Occipital lobe (tissue), 3 donors: ENCODE measurements at places on chromosomes 1 and 21. TPM values are rescaled to one million over a fixed set of nuclear protein-coding genes. Genes with fewer than 3 reads are reported as not detected.
A peak's percentile ranks its signal among the peaks of the same experiment; 100 is the strongest.

The AVPR1B gene
- total RNA-seq, result not detected

The FASLG gene
- total RNA-seq, result not detected

The LCE2B gene
- not detected for total RNA-seq

The CASQ1 gene
- total RNA-seq, result 3.4 TPM

The GUCA2B gene
- total RNA-seq, result not detected

The C8B gene
- not detected for total RNA-seq

The RFX5 gene
- total RNA-seq, result 25.0 TPM

GRCh38 chr1:61612602-61613001, 112.3 kb downstream of the TM2D1 start:
- DNase-seq, result no peak

DNA sequence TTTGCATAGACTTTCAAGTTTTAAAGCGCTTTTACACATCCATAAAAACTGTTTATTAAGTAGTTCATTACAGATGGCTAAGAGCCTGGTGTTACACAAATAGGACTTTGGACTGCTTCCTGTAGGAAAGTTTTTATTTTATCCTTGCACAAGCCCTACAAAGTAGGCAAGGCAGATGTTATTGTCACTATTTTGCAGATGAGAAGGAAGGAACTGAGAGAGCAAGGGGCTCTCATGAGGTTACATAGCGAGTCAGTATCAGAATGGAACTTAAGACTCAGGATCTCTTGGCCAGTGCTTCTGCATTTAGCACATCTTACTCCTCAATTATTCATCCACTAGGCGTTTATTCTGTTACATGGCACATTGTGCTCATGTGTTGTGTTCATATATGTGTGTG, 2.6 kb upstream of the MAPKAPK2 start:
- DNase-seq, result no peak

- no peak for DNase-seq
These were observed 11.8 kb downstream of the CD101 start for GRCh38 chr1:117013309-117013858.

- no peak for DNase-seq
These were observed 78.8 kb upstream of the ATP5PO start for GRCh38 chr21:33994373-33994772.

DNA sequence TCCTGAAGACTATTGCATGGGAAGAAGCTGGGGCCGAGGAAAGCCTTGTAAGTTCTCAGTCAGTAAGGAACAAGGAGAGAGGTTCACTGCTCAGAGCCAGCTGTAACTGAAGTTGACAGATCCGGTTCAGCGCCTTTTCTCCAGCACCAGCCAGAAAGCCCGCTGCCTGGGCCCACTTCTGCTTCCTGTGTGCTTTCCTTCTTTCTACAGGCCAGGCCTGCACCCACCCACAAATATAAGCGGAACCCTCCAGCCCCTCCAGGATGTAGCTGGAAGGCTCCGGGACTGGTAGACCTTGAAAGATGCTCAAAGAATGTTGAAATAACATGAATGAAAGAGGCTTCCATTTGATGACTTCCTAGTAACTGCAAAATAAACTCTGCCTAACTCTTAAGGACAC, 38.8 kb downstream of the PARP1 start:
- DNase-seq, result no peak

DNA sequence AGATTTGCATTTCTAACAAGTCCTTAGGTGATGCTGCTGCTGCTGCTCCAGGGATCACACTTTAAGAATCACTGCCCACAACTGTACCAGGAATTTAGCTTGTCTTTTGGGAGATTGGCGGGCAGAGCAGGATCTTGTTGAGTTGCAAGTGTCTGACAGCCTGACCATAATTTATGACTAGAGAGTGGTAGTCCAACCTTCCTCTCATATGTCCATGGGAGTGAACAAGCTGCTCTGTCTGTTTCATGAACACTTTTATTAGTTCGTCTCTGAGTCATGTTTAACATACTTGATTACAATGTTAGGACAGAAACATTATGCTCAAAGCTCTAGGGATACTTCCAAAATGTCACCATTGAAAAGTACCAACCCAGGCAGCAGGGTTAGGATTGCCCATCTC, 169.6 kb downstream of the TGFB2 start:
- no peak for DNase-seq

DNA sequence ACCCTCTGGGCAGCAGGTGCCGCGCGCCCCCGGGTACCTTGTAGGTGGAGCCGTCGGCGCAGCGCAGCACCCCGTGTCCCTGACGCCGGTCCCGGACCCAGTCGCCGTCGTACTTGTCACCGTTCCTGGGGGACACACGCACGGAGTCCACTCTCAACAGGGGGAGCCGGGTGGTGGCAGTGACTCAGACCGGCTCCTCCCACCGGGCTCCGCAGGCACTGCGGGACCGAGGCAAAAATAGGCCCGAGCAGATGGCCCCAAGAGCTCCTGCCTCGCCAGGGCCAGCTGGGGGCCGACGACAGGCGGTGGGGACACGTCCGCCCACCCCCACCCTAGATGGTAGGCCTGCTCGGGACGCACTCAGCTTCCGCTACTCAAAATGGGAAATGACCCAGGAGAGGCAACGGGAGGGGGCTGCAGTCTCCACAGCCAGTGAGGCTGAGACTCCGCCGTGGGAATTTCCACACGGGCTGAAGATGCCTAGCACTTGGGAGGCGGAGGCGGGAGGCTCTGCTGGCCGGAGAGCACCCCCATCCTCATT, 6.3 kb downstream of the MORN1 start:
- peak; percentile 68 for DNase-seq

DNA sequence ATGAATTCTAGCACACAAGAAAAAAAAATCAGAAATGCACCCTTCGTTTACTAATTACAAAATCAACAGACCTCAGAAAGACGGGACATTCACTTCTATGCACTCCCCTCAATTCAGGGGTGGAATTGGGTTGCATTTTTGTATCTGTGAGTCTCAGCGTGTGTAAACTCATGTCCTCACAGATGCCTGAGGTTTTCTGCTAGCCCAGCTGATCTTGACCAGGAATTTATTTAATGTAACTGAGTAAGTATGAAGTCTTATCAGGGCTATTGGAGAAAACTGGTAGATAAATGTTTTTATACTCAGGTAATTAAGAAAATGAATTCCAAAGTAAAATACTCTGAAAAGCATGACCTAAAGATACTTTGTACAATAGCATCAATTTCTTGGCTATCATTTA, 167.7 kb downstream of the RUNX1 start:
- DNase-seq, result no peak

DNA sequence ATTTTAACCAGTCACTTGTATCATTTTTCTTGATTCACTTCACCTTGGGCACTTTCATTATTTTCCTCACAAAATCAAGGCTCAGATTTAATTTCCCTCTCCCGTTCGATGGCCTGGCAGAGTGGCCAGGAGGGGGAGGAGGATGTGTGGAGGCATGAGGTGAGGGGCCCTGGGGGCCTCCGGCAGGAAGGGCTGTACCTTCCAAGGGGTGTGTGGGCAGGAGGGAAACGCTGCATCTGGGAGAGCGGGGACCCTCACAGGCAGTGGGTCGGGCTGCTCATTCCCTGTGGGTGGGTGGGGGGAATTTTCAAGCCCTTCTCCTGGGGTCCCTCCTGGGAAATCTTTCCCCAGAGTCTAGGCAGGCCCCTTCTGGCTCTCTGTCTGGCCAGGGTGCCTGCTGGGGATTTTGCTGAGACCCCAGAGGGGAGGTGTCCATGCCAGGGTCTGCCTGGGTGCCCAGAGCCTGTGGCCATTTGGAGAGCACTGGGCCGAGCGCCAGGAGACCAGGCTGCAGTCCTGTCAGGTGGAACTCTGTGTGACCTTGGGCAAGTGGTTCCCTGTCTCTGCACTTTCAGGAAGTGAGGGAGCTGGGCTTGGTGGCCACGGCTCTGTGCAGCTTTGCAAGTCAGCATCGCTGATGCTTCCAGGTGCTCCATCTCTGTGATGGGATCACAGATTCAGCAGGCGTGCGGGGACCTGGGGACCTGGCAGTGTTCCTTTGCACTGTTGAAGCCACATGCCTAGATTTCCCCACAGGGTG, 81.9 kb upstream of the C1orf174 start:
- no peak for DNase-seq

- DNase-seq, result no peak
These were observed 13.9 kb downstream of the ARHGEF19 start for GRCh38 chr1:16198444-16199156.

DNA sequence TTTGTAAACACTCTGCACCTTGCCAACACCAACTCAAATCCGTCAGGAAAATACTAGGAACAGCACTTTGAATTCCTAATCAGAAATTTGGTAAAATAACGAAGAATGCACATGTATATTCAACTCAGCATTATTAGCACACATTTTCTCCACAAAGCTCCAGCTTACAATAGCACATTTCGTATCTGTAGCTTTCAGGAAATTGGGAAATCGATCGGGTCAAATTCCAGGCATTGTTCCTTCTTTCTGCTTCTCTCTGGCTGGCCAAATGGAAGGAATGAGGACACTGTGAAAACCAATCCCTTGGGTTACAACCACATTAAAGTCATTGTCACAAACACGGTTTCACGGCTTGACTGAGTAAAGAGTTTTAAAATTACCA, 58.6 kb downstream of the NPHP4 start:
- DNase-seq, result no peak

- no peak for DNase-seq
These were observed 4.0 kb upstream of the KCNA10 start for GRCh38 chr1:110523011-110523410.

DNA sequence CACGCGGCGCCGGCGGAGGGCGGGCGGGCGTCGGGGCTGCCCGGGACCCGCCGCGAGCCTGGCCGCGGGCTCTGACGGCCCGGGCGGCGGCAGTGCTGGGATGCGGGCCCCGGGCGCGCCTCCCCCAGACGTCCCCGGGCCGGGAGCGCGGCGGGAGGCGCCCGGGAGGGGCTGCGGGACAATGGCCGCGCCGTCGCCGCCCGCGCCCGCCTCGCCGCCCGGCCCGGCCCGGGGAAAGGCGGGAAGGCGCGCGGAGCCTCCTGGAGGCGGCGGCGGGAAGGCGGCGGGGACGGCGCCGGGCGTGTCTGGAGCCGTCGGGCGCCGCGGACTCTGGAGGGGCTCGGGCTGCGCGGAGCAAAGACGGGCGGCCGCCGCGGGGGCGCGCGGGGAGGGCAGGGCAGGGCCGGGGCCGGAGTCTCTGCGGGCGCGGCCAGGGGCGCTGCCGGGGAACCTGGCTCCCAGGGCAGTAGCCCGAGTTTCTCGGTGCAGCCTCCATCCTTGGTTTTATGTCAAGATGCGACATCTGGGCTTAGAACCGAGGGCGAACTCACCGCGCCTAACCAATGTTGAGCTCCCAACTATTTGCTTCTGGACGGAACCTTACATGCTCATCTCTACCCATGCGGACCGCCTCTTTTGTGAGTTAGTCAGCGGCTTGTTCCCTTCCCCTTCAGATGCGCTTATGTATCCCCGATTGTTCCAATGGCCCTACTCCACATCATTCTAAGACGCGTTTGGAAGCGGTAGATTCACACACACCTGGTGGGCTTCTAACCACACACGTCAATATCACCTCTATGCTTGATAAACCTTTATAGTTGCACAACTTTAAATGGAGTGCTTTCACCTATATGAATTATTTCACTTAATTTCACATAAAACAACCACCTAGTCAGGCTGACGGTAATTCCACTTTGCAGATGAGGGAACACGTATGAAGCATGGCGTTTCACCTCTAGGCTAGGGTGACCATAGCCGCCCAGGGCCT, 651 bp downstream of the ZBTB8A start:
- peak; percentile 4 for DNase-seq
